ENCODE measurements at places on chromosomes 7 and 10.

DNA sequence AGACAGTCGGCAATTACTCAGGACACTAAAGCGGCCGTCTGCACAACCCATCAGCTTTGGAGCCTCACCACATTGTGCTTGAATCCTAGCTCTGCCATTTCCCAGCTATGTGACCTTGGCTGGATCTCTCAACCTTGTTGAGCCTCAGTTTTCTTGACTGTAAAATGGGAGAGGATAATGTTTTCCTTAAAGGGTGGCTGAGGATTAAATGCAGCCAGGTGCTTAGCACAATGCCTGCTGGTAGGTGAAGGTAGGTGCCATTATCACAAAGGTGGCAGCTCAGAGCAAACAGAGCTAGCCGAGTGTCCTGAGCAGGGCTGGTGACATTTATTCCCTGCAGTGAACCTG is 508.5 kb upstream of the ZMIZ1 start:
- DNase-seq, result no peak
- H3K27ac ChIP-seq, result no peak overlapping the region
- H3K4me3 ChIP-seq, result no peak overlapping the region
- peaks cover 27% of the 10 kb centered on the region for H3K27me3 ChIP-seq
- H3K4me1 ChIP-seq, result no peaks in the 10 kb centered on the region

GRCh38 chr10:43115881-43116595 is 22.2 kb upstream of the CSGALNACT2 start:
- no peak overlapping the region for H3K27ac ChIP-seq
- no peak for DNase-seq
- no peak overlapping the region for H3K4me3 ChIP-seq
- H3K27me3 ChIP-seq, result peaks cover 23% of the 10 kb centered on the region
- H3K4me1 ChIP-seq, result no peaks in the 10 kb centered on the region
- H3K36me3 ChIP-seq, result no peaks in the 10 kb centered on the region

- no peak overlapping the region for H3K27ac ChIP-seq
- no peak for DNase-seq
- peaks cover 31% of the 10 kb centered on the region for H3K4me1 ChIP-seq
- no peak overlapping the region for H3K4me3 ChIP-seq
- no peaks in the 10 kb centered on the region for H3K36me3 ChIP-seq
- no peaks in the 10 kb centered on the region for H3K27me3 ChIP-seq
Observed at GRCh38 chr10:5573968-5574641, 49.3 kb downstream of the CALML3 start.

DNA sequence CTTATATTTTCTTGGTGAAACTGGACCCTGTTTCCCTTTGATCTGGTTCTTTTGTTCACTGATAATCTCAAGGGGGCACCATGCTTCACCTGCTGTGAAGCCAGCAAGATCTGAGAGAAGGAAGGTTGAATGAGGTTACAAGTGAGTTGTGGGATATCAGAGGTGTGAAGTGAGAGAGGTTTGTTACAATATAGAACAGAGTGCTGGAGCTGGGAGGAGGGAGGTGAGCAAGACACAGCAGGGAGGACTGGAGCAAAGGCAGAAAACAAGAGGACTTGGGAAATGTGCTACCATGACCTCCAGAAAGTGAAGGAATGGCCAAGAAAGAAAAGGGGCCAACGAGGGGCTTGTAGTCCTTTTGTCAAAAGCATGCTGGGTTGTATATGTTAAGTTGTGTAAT is 156.6 kb downstream of the LRMDA start:
- H3K27ac ChIP-seq, result no peak overlapping the region
- H3K36me3 ChIP-seq, result no peaks in the 10 kb centered on the region
- no peak overlapping the region for H3K4me3 ChIP-seq
- DNase-seq, result no peak

- no peak for DNase-seq
- no peaks in the 10 kb centered on the region for H3K4me1 ChIP-seq
- no peaks in the 10 kb centered on the region for H3K36me3 ChIP-seq
- H3K27ac ChIP-seq, result no peak overlapping the region
Observed at GRCh38 chr7:69946901-69947300, 348.6 kb downstream of the AUTS2 start.

DNA sequence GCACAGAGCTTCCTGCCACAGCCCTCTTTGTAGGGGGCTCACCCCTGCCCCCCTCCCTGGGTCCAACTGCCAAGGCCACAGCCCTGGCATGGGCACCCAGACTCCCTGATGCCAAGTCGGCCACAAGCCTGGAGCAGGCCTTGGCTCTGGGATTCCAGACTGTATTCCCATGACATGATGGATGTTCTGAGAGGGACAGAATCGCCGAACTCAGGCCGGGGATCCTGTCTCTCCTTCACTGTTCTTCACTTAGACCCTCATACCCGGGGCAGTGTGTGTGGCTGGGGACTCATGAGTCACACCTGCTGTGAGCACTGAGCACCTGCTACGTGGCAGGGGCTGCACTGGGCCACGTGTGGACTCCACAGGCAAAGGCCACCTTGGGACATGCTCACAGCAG is 7.9 kb downstream of the CALML5 start:
- no peaks in the 10 kb centered on the region for H3K27me3 ChIP-seq
- H3K27ac ChIP-seq, result no peak overlapping the region
- no peak for DNase-seq

DNA sequence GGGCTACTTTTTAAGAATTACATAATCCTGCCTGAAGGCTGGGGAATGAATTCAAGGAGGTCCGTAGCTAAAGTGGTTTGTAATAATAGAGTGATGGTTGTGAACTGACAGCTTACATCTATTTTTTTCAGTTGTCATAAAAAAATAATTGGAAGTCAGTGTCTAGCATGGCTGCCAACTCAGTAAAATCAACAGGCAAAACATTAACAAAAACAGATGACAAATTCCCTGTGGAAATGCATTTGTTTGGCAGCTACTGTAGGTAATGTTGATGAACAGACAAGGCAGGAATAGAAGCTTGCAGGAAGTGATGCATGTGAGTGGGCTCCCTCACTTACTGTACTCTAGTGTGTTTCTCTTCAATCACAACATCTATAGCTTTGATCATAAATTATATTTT is 766.0 kb upstream of the POT1 start:
- H3K27ac ChIP-seq, result no peak overlapping the region
- no peak for DNase-seq
- no peak overlapping the region for H3K4me3 ChIP-seq
- H3K4me1 ChIP-seq, result no peaks in the 10 kb centered on the region
- H3K36me3 ChIP-seq, result no peaks in the 10 kb centered on the region

DNA sequence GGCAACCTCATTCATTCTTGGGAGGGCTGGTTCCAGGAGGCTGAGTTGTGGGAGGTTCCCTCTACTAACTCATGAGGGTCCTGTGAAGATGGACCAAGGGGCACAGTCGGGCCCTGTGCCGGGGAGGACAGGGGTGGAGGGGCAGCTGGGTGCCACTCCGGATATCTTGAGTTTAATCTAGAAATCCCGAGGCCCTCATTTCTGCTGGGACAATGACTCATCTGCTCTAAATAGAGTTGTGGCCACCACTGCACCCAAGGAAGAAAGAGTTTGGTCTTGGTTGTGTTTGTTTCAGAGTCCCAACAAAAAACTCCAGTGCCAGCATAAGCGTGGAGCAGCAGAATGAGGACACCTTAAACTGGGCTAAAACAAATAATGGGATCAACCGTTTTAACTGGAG is 82.4 kb downstream of the EBF3 start:
- peaks cover 2% of the 10 kb centered on the region for H3K27me3 ChIP-seq
- no peak overlapping the region for H3K27ac ChIP-seq
- no peak for DNase-seq
- no peak overlapping the region for H3K4me3 ChIP-seq
- H3K4me1 ChIP-seq, result no peaks in the 10 kb centered on the region

- no peak for DNase-seq
- no peaks in the 10 kb centered on the region for H3K36me3 ChIP-seq
- H3K4me1 ChIP-seq, result no peaks in the 10 kb centered on the region
- no peak overlapping the region for H3K27ac ChIP-seq
- peaks cover 18% of the 10 kb centered on the region for H3K27me3 ChIP-seq
Observed at GRCh38 chr10:77600640-77601039, 37.0 kb downstream of the KCNMA1 start.

- DNase-seq, result no peak
- H3K4me1 ChIP-seq, result no peaks in the 10 kb centered on the region
- no peaks in the 10 kb centered on the region for H3K36me3 ChIP-seq
Observed at GRCh38 chr7:21076574-21076973, 289.9 kb upstream of the SP8 start.

GRCh38 chr10:116080553-116080952 is 192.5 kb downstream of the GFRA1 start:
- H3K36me3 ChIP-seq, result no peaks in the 10 kb centered on the region
- H3K27ac ChIP-seq, result no peak overlapping the region
- no peak for DNase-seq
- no peaks in the 10 kb centered on the region for H3K4me1 ChIP-seq

DNA sequence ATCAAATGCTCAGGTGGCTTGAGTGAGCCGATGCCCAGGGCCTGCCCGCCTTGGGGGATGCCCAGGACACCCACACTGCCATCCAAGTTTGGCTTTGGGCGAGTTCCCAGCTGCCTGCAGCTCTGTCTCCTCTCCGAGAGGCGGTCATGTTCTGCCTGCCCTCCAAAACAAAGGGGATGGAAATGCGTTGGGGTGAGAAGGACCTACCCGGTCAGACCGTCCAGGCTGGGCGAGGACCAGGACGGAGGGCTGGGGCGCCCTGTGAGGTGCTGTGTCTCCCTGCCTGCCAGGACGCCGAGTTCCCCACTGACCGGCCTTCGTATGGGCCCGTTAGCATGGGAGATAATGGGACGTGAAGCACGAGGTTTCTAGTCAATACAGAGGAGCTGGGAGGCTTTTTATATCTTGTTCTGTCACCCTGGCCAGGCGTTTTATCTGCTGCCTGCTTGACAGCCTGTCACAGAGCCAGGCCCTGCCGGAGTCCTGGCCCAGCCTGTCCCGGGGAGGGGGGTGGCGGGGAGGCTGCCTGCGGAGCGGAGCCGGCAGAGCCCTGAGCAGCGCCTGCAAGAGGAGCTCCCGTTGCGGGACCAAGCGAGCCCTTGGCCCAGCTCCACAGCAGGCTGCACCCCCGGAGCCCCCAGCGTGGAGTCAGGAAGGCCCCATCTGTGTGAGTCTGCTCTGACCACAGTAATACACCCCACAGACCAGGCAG is 22.0 kb upstream of the ELFN1 start:
- 0 out of 2 replicates have a peak overlapping the region, but pooled peaks have one; percentile 6 for H3K4me3 ChIP-seq
- peaks cover 19% of the 10 kb centered on the region for H3K4me1 ChIP-seq
- H3K27me3 ChIP-seq, result peaks cover 26% of the 10 kb centered on the region
- DNase-seq, result peak; percentile 92
- no peaks in the 10 kb centered on the region for H3K36me3 ChIP-seq

DNA sequence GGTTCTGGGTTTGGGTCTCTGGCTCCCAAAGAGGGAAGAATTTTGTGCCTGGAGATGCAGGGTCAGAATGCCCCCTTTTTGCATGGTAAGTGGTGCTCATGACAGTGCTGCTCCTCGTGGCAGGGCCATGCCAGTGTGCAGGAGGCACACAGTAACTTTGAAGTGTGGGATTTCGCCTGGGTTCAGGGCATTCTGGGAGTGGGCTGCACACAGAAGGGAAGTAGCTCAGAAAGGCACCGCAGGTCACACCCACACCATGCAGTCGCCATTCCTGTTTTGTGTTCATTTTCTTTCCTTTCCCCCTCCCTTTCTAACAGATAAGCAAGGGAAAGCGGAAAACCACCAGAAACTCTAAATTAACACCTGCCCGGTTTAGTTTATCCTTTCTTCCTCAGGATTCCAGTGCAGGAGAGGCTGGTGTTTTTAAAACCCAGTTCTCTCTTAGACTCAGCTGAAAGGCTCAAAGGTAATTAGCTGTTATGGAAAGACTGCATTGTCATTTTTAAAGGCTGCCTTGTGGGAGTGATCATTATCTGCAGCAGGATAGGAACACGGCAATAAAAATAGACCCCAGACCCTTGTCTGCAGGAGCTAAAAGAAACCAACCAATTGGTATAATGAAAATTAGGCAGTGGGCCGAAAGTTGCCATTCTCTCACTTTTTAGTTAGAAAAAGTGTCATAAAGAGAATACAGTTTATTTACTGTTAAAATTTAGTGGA is 50.2 kb downstream of the EEPD1 start:
- H3K27me3 ChIP-seq, result no peaks in the 10 kb centered on the region
- DNase-seq, result no peak
- no peak overlapping the region for H3K4me3 ChIP-seq
- peaks cover 5% of the 10 kb centered on the region for H3K4me1 ChIP-seq

Data from K562 (cell line).